ENCODE measurements at places on chromosomes 4 and X. TPM values are rescaled to one million over a fixed set of nuclear protein-coding genes. Genes with fewer than 3 reads are reported as not detected.

Gene MAGEB2
- total RNA-seq: not detected

Gene SH2D1A
- total RNA-seq: 45.8 TPM

Gene SSX2
- total RNA-seq: not detected

Gene DRD5
- not detected for total RNA-seq

Gene DDIT4L
- total RNA-seq: not detected

Gene PCDH7
- total RNA-seq: not detected

Gene MYL5
- 20.0 TPM for total RNA-seq

Gene HSFX3
- not detected for total RNA-seq

Gene MAGEB10
- not detected for total RNA-seq

Gene HSFX2
- total RNA-seq: 0.28 TPM

Gene PABPC4L
- total RNA-seq: not detected

Gene SPIN3
- total RNA-seq: 12.7 TPM

Gene CDX4
- not detected for total RNA-seq

Gene AKAP14
- total RNA-seq: not detected

Gene AR
- total RNA-seq: not detected

Gene ZNF732
- not detected for total RNA-seq

Gene GUCY1B1
- total RNA-seq: not detected

Gene ADH1C
- total RNA-seq: not detected

Gene ARSJ
- 0.23 TPM for total RNA-seq

Gene STOX2
- not detected for total RNA-seq

Gene RASSF6
- total RNA-seq: not detected

Gene TCEAL6
- not detected for total RNA-seq

Gene HSFX4
- total RNA-seq: not detected

Gene DMRTC1B
- total RNA-seq: 0.20 TPM

Gene IL13RA1
- 0.69 TPM for total RNA-seq

Gene TMEM271
- not detected for total RNA-seq

Gene NHS
- 1.2 TPM for total RNA-seq

Gene NDUFC1
- total RNA-seq: 36.5 TPM

Gene PIGA
- 22.2 TPM for total RNA-seq
